ENCODE measurements at places on chromosomes 3 and 15.

GRCh38 chr3:111690242-111690641 lies 95.1 kb upstream of the ZBED2 start:
- no peak for DNase-seq

DNA sequence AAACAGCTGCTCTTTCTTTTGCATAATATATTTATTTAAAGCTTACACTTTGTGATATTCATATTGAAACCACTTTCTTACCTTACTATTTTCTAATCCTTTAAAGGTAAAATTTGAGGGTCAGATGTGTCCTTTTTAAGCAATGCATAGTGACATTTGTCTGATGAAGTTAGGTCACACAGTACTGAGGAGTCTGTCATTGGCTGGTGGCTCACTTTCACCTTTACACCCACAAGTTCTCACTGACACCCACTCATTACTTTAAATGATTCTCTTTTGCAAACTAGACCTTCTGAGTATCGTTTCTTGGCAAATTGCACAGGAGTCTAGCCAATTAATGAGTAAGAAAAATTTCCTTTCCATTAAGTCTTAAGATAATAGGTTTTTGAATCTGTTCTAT lies 758.3 kb upstream of the ARPP21 start:
- DNase-seq: no peak

DNA sequence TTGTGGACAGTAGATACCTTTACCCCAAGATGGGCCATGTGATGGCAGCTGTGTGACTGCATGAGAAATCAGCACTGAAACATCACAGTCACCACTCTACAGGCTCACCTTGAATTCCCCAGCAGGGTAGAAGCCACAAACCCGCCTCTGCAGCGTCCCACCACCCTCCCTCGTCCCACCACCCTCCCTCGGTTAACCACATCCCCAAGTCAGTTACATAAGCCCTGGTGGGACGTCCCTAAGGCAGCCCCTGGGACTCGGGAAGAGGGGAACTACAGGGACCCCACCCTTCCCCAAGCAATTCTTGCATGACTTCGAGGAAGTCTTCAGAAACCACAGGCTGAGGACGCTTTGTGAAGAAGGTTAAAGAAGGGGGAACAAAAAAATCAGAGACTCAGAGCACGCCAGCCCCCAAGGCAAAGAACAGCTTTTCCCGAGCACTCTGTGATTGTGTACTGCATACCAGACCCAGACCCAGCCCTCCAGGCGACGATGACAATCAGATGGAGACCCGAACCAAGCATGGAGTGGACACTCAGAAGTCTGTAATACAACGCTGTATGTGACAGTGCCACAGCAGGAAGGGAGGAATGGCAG lies 60.5 kb downstream of the SH3BP5 start:
- DNase-seq: no peak

DNA sequence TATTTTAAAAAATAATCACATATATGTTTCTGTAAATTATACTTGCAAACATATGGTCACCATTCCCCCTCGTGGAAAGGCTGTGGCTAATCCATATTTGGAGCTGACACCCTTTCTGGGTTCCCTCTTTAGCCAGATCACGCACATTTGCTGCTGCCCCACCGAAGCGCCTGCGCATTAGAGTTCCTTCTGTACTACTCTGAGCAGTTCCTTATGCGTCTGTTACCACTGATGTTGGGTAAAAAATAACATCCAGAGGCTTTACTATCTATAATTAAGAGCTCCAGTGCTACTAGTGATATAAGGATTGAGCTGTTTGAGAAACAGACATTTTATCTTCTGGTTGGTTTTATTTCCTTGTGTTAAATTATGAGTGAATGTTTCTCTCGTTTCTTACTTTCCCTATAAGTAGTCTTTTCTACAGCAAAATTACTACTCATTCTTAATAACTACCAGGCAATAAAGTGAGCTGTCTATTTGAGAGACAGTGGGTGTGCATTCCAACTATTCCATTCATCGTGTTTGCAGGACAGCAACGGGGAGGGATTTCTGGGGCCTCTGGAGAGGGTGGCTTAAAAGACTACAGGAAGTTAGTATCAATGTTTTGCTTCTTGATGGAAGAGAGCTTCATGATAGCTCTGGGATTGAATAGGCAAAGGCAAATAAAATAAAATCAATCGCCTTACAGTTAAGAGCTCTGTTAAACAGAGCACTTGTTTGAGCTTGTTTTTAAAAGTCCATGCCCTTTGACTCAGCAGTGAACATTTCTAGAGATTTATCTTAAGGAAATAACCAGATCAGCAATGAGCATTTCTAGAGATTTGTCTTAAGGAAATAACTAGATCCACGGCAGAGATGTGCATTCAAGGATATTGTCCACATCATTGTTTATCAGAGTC lies 245.2 kb downstream of the CD47 start:
- no peak for DNase-seq

DNA sequence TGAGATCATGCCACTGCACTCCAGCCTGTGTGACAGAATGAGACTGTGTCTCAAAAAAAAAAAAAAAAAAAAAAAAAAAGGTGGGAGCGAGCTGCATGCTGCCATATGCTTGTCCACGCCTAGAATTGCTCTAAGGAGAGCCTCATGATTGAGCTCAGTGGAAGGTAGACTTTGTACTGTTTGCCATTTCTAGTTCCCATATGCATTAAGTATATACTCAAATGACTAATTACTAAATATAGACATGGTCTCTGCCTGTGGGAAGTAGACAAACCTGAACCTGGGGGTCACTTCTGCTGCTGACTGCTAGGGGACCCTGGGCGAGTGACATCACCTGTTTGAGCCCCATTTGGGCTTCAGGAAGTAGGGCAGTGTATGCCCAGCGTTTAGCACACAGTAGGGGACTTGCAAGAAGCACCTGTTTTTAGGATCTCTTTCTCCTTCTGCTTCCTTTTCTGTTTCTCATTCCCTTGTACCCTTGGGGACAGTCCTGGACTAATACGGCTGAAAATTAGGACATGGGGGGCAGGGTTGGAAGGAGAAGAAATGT lies 27.2 kb downstream of the PRKCD start:
- no peak for DNase-seq

GRCh38 chr3:48711727-48712126 lies 5.3 kb downstream of the IP6K2 start:
- DNase-seq: no peak

- no peak for DNase-seq
Observed at GRCh38 chr3:159818399-159818798, 170.2 kb upstream of the IL12A start.

- no peak for DNase-seq
Observed at GRCh38 chr3:99678896-99679295, 40.5 kb downstream of the COL8A1 start.

DNA sequence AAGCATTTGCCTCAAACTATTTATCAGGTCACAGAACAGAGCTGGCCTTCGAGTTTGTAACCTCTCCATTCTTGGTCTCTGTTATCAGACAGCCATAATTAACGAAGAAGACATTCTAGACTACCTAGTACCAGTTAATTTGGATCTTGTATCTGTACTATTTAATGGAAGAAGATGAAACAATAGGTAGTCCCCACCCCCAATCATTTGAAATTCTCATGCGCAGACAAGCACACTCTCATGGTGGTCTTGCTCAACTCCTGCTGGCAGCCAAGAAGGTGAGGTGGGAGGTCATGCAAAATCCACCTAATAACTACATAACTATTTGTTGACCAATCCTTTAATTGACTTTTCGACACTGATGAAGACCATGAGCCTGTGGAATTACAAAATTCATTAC lies 2.8 kb upstream of the SKIL start:
- no peak for DNase-seq

DNA sequence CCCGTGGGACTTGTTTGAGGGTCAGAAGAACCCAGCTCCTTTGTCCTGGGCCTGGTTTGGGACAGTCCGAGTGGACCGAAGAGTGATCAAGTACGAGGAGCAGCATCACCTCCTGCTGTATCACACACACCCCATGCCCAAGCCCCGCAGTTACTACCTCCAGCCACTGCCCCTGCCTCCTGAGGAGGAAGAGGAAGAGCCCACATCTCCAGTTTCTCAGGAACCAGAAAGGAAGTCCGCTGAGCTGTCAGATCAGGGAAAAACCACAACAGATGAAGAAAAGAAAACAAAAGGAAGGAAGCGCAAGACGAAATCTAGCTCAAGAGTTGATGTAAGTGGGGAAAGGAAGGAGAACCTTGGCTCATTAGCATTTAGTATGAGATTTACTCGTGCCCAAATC lies 3.3 kb upstream of the P2RY12 start:
- DNase-seq: no peak

GRCh38 chr3:184737641-184738505 lies 26.0 kb upstream of the MAGEF1 start:
- no peak for DNase-seq

DNA sequence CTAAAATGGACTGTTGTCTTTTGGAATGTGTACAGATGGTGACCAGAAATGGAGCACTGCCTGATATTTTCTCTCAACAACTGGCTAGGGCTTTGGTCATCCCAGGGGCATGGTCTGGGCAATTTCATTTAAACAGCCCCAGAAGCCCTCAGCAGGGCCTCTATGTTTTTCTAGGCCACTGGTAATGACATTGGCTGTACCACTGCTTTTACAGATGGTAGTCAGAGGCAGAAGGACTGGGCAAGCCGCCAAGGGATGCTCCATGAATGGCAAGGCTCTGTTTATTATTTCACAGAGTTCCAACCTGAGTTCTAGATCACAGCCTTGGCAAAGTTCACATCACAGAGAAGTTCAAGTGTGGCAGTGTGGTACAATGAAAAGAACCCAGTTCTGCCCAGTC lies 37.0 kb upstream of the LMCD1 start:
- no peak for DNase-seq

DNA sequence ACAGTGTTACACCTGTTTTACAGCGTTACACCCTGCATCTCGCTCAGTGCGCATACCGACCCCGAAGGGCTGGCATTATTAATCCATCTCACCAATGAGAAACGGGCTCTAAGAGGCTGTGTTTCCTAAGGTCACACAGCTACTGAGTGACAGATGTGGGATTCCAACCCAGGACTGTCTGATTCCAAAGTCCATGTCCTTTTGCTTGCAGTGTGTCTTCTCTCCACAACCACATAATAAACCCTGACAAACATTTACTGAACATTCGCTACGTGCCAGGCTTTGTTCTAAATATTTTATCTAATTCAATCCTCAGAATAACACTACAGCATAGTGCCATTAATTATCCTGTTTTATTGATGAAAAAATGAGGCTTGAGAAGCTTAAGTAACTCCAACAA lies 79.1 kb downstream of the RAB11A start:
- DNase-seq: no peak

DNA sequence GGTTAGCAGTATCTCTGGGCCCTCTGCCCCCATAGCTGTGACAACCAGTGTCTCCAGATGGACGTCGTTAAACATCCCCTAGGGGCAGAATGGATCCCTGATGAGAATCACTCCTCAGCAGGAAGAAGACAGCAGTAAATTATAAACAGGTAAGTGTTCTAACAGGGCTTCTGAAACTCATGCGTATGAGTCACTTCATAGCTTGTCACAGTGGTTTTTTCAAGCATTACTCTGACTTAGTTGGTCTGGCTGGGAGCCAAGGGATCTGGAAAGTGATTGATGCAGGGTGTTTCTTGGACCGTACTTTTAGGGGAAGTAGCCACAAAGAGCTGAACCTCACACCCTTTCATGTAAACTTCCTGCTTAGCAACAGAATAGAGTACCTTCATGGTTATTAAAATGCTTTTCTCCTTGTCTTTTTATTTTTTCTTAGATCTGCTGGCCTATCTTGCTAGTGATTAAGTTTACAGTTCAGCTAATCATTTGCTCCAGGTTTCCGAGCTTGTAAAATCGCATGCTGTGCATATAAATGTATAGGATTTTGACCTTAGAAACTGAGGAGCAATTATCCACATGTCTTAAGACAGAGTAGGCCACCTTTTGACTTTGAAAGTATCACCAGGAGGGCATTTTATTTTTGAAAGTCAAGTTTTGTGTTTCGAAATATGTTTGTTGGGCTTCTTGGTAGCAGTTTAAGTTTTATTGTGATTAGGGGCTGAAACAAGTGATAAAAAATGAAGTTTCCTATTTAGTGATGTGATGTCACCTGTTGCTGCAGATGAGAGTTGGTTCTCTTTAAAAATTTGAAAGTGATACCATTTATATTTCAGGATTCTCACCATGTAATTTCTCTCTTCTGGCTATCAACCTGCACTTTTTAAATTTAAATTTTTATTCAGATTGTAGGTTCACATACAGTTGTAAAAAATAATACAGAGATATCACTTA lies 333.9 kb downstream of the PTPRG start:
- DNase-seq: no peak

- no peak for DNase-seq
Observed at GRCh38 chr3:61821823-61822251, 260.5 kb downstream of the PTPRG start.

- no peak for DNase-seq
Observed at GRCh38 chr3:61936344-61936937, 375.1 kb downstream of the PTPRG start.

DNA sequence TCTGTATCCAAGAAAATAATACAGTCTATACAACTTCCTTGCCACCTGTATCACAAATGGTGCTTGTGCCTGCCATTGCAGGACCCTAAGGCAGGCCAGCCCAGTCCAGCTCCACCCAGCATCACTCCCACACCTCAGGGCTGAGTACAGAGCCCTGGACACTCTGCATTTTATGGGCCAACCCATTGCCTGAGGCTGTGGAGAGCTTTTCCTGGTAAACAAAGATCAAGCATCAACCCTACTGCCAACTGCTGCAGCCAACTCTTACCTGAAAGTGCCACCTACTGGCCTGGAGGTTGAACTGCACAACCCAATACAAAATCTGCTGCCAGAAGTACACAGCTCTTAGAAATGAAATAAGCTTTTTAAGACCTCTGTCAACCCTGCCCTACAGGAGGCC lies 1082.2 kb downstream of the NAALADL2 start:
- DNase-seq: no peak

- no peak for DNase-seq
Observed at GRCh38 chr15:41838400-41838897, at the start of gene PLA2G4B. Gene PLA2G4B (plus strand): TSS chr15:41838847. CDS start chr15:41838914, 67 bp downstream.

GRCh38 chr15:37099319-37100108 lies 835 bp downstream of the MEIS2 start:
- DNase-seq: peak; percentile 3

DNA sequence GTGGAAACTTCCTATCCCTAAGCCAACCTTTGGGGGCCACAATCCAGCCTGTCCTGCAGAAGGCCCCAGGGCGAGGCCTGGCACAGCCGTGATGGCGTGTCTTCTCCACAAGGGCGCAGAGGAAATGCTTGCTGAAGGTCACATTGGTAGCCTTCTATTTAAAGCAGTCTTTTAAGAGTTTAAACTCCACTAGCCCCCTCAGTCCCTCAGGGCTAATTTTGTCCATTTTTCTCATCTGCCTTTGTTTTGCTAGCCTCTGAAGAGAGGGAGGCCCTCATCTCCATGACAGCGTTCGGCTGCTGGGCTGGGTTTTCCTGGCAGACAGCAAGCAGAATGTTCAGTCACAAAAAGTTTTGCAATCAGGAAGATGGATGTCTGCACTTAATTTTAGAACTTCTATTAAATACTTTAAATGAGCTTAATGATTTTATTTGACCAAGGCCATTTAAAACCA lies 40.8 kb downstream of the RARB start:
- no peak for DNase-seq

GRCh38 chr3:147653367-147653923 lies 244.3 kb downstream of the ZIC1 start:
- DNase-seq: no peak

GRCh38 chr3:179150610-179151009 lies 2.5 kb downstream of the PIK3CA start:
- DNase-seq: no peak
